ENCODE measurements at places on chromosomes 3 and 15.
A peak's percentile ranks its signal among the peaks of the same experiment; 100 is the strongest.

DNA sequence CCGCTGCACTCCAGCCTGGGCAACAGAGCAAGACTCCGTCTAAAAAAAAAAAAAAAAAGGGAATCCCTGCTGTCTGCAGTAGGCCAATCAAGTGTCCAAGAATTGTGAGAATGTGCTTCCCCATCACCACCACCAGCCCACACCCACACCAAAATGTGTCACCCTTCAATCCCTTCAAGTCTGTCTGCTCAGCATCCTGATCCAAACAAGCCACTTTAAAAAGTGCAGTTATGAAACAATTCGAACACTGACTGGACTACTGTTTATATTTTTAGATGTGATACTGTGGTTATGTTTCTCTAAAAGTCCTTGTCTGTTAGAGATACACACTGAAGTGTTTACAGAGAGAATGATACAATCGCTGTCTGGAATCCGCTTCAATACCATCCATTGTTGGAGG, 78.1 kb upstream of the CGNL1 start:
- DNase-seq = no peak

- DNase-seq = no peak
These were observed 700 bp downstream of the MKRN2 start for GRCh38 chr3:12557473-12558100.

GRCh38 chr3:192920411-192920810, 2.8 kb upstream of the MB21D2 start:
- DNase-seq = no peak

- DNase-seq = no peak
These were observed 670 bp upstream of the ACAP2 start for GRCh38 chr3:195443391-195443989.

GRCh38 chr15:79919749-79920511, 23.1 kb upstream of the MTHFS start:
- no peak for DNase-seq

- DNase-seq = no peak
These were observed 382.5 kb upstream of the CBLB start for GRCh38 chr3:106251160-106251892.

DNA sequence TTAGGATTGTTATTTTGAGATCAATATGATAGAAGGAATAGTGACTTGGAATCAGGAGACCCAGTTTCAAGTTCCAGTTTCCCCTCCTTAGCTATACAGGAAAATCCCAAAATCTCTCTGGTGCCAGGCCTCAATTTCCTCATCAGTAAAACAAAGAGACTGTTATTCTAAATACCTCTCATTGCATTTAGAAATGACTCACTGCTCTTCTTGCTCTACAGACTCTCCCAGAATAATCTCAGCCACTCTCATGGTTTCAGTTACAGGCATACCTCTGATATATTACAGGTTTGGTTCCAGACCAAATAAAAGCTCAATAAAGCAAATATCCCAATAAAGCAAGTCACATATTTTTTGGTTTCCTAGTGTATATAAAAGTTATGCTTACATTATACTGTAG, 28.3 kb downstream of the IMPG2 start:
- DNase-seq = no peak

DNA sequence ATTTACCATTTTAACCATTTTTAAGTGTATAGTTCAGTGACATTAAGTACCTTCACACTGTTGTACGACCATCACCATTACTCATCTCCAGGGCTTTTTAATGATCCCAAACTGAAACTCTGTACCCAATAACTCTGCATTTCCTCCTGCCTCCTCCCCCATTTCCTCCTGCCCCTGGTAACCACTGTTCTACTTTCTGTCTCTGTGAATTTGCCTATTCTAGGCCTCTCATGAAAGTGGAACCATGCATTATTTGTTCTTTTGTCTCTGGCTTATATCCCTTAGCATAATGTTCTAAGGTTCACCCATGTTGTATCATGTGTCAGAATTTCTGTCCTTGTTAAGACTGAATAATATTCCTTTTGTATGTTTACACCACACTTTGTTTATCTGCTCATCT, 154.2 kb downstream of the MECOM start:
- DNase-seq = no peak

- no peak for DNase-seq
These were observed 43.1 kb downstream of the KLF13 start for GRCh38 chr15:31369727-31370126.

GRCh38 chr15:40307421-40308211, at the start of gene PLCB2:
Gene PLCB2, minus strand, starts transcription at chr15:40307935. Its CDS starts 263 bp downstream, at chr15:40307672.
- DNase-seq = peak; percentile 25

DNA sequence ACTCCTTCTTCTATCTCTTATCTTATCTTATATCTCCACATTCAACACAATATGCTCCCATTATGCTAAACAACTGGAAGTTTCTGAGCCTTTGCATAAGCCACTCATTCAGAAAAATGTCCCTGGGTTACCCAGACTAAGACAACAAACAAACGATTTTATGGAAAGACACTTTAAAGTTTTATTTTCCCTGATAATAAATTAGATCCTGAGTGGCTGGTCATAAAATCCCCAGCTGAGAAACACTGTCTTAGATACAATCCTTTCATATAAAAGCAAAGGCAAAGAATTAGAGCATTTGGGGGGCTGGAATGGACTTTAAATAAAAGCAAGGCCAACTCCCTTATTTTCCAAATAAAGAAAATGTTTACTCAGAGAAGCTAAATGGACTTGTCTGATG, 322.3 kb downstream of the GBE1 start:
- no peak for DNase-seq

Measured in stimulated activated CD4-positive, alpha-beta T cell treated with anti-CD3 and anti-CD28 coated beads, Interleukin-1b, Interleukin-23, amount 100 ng/mL, for 1 hour (primary cell).